Stimulated activated CD4-positive, alpha-beta T cell treated with anti-CD3 and anti-CD28 coated beads, Interleukin-2, amount 100 ng/mL, for 24 hours (primary cell): ENCODE measurements at places on chromosomes 7 and 10.

GRCh38 chr7:111685349-111685748, 123.1 kb upstream of the IMMP2L start:
- DNase-seq, result no peak

- DNase-seq, result no peak
Measured at GRCh38 chr10:45023426-45023825, 22.7 kb downstream of the ZNF22 start.

DNA sequence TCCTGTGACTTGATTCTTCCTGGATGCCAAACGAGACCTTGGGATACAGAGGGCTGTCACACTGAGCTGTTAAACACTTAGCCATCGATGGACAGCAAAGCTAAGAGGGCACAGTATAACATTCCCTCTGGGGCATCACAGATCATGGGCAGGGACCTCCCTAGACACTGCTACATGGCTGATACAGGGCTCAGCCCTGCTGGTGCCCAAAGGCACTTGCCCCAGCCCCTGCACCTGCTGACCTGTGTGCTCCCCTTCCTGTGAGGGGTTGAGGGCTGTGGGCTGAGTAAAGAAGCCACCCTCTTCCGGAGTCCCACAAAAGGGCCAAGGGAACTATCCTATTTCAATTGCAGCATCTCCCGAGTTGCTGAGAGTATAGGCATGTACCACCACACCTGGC, 337.9 kb downstream of the EXOC4 start:
- no peak for DNase-seq

- peak; percentile 76 for DNase-seq
Measured at GRCh38 chr7:129438839-129439651, 4.8 kb downstream of the STRIP2 start.

DNA sequence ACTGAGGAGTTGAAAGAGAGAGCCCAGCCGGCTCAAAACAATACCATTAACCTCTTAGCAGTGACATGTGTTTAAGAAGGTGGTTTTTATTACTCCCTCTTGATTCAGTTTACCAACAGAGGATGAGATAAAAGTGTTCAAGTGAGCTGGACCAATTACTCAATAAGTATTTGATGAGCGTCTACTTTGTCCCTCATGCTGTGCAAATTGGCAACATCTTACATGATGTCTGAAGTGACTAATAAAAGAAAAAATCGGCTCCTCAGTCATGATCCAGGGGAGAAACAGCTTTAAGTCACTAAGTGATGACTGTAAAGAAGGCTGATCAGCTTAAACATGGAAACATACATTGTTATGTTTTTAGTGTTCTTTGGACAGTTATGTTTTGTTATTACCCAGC, 7.8 kb downstream of the WNT16 start:
- DNase-seq, result no peak

- DNase-seq, result no peak
Measured at GRCh38 chr7:127366680-127367079, 25.8 kb downstream of the ZNF800 start.

- peak; percentile 43 for DNase-seq
Measured at GRCh38 chr10:35336921-35337823, 863 bp downstream of the CCNY start.

- DNase-seq, result no peak
Measured at GRCh38 chr7:45969940-45970339, 48.9 kb upstream of the IGFBP3 start.
